Stimulated activated CD4-positive, alpha-beta T cell treated with anti-CD3 and anti-CD28 coated beads, TNF-alpha, amount 100 ng/mL, for 4 hours (primary cell): ENCODE measurements at places on chromosomes 6 and 20.

DNA sequence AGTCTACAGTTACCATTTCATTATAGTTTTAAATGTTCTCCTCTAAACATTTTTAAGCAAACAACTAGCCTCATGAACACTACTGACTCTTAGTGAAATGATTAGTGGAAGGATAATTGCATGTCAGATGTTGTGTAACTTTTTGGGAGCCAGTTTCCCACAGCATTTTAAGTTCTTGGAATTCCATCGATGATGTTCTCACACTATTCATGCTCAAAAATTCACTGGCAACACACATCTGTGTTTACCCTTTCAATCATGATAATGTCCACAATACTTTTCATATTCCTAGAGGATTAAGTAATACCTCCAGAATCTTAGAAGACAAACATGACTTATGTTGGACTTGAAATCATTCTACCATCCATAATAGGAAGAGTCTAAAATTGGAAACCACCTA is 678.1 kb upstream of the ID4 start:
- no peak for DNase-seq

GRCh38 chr6:53541900-53542299 is 3.0 kb downstream of the GCLC start:
- no peak for DNase-seq

DNA sequence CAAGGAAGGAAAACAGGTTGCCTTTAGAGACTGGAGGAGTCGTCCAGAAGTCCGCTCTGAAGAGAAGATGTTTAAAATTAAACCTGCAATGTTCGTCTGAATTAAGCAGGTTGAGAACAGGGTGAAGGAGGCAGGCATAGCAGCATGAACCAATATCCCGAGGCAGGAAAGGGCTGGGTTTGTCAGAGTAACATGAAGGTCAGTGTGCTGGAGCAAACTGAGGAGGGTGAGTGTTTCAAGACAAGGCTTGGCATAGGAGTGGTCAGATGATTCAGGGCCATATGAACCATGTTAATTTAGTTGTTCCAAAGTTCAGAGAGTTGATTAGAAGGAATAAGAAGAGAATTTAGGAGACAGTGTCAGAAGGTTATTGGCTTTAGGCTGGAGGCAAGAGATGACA is 93.3 kb downstream of the UTRN start:
- no peak for DNase-seq

DNA sequence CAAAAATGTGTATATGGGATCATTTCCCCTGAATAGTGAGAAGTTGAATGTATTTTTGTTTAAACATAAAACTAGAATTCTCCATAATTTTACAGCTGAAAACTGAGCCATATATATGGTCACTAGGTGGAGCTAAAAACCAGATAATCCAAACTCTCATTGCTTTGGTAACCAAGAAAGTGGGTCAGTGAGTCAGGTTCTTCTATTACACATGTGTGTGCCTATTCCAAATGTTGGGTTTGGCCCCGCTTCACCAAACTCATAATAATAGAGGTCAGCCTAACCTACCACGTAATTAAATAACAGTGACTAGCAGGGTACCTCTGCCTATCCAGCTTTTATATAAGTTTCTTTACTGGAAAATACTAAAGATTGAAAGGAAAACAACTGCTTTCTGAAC is 19.3 kb upstream of the RNGTT start:
- no peak for DNase-seq

- DNase-seq, result no peak
Observed at GRCh38 chr6:110039981-110040383, 61.9 kb downstream of the GPR6 start.
